Esophagus muscularis mucosa (tissue), 4 donors: ENCODE measurements at places on chromosomes 5 and 9. TPM values are rescaled to one million over a fixed set of nuclear protein-coding genes. Genes with fewer than 3 reads are reported as not detected.
A peak's percentile ranks its signal among the peaks of the same experiment; 100 is the strongest.

- H3K4me1 ChIP-seq = peaks cover 65% of the 10 kb centered on the region
- no peak overlapping the region for H3K4me3 ChIP-seq
- peak; percentile 91 for DNase-seq
- peak overlapping the region; percentile 69 for H3K27ac ChIP-seq
- H3K27me3 ChIP-seq = no peaks in the 10 kb centered on the region
- no peaks in the 10 kb centered on the region for H3K36me3 ChIP-seq
Observed at GRCh38 chr9:88786291-88787079, 204.8 kb upstream of the S1PR3 start.

DNA sequence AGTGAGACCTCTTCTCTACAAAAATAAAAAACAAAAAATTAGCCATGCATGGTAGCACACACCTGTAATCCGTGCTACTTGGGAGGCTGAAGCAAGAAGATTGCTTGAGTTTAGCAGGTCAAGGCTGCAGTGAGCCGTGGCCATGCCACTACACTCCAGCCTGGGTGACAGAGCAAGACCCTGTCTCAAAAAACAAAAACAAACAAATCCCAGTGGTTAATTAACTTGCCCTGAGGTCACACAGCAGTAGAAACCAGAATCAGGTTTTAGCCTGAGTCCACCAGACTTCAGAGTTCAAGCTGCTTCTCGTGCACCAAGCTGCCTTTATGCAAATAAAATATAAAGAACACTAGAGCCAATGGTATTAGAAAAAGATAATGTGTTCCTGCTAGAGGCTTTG is 169.7 kb downstream of the GOLPH3 start:
- no peaks in the 10 kb centered on the region for H3K27me3 ChIP-seq
- no peak for DNase-seq
- H3K27ac ChIP-seq = no peak overlapping the region
- peaks cover 32% of the 10 kb centered on the region for H3K36me3 ChIP-seq
- no peaks in the 10 kb centered on the region for H3K4me1 ChIP-seq

DNA sequence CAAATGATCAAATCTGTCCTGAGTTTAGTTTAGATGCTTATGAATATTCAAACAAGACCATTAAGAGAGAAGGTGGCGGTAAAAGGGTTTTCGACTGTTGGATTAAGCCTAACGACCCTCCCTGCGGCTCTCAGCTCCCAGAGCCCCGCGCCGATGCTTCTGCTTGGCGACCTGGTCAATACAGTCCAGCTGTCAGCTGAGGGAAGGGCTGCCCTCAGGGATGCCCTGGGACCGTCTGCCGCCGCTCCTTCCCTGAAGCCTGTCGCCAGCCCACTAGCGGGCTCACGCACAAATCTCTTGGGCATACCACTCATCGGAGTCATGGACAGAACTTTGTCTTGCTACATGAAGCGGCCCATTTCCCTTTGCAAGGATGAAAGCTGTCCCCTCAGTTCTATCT is 136.6 kb upstream of the RAPGEF1 start:
- peaks cover 59% of the 10 kb centered on the region for H3K36me3 ChIP-seq
- no peaks in the 10 kb centered on the region for H3K4me1 ChIP-seq
- no peak overlapping the region for H3K27ac ChIP-seq
- H3K4me3 ChIP-seq = no peak overlapping the region
- no peak for DNase-seq

The POU5F2 gene
- 1.1 TPM for total RNA-seq
